ENCODE measurements at places on chromosomes 1 and 21.

- no peak for DNase-seq
Observed at GRCh38 chr1:63892632-63893395, 119.0 kb downstream of the ROR1 start.

- no peak for DNase-seq
Observed at GRCh38 chr1:28110555-28110954, 22.1 kb upstream of the EYA3 start.

GRCh38 chr21:37407719-37408420 lies 41.3 kb downstream of the DYRK1A start:
- DNase-seq = no peak

GRCh38 chr1:110523011-110523410 lies 4.0 kb upstream of the KCNA10 start:
- no peak for DNase-seq

DNA sequence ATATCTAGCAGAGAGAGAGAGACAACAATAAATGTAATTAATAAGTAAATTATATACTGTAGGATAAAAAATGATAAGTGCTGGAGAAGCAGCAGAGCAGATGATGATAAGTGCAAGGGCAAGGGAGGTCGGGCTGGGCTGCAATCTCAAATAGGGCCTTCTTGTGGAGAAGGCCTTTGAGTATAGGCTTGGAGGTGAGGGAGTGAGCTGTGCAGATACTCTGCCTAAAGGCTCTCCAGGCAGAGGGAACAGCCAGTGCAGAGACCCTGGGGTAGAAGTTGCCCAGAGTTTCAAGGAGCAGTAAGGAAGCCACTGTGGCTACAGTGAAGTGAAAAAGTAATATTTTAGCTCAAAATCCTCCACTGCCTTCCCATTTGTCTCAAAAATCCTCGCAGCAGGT lies 59.2 kb upstream of the HTR1D start:
- DNase-seq = no peak

DNA sequence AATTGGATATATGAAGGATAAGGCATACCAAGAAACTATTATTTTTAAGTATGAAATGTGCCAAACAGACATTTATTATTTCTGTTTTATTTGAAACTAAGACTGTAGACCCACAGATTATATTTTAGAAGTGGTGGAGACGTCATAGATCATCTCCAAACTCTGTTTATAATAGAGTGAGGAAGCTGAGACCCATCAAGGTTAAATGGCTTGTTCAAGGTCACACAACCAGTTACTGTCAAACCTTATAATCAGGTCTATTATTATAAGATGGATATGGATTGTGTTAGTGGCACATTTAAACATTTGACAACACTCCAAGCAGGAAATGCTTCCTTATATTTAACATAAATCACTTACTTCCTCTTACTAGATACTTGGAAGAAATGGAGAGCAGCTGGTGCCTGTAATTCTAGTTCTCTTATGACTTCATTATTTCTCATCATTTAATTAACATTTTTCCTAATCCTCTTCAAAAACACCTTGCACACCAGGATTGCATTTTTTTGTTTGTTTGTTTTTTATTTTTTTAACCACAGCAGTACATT lies 117.0 kb downstream of the NEK7 start:
- no peak for DNase-seq
